Lower lobe of right lung (tissue), 2 donors: ENCODE measurements at places on chromosomes 5 and 9. TPM values are rescaled to one million over a fixed set of nuclear protein-coding genes. Genes with fewer than 3 reads are reported as not detected.

DNA sequence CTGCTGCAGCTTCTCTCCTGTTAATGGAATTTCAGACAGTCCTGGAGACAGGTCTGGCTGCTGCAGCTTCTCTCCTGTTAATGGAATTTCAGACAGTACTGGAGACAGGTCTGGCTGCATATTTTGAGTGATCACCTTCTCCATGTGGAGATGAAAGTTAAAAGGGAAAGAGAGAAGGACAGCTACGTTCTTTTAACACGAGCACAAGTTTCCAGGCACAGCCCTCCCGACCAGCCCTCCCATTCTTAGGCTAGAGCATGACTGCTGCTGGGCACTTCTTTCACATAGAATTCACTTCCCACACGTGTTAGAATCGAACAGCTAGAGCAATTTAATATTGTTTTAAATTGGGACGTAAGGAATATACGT, 133.3 kb upstream of the DMRT1 start:
- H3K27me3 ChIP-seq: no peaks in the 10 kb centered on the region
- H3K36me3 ChIP-seq: peaks cover 23% of the 10 kb centered on the region
- H3K4me1 ChIP-seq: peaks cover 40% of the 10 kb centered on the region
- H3K27ac ChIP-seq: peak overlapping the region; percentile 9
- H3K4me3 ChIP-seq: peak overlapping the region; percentile 34

The RGS7BP gene
- total RNA-seq: 1.6 TPM

- H3K27me3 ChIP-seq: no peaks in the 10 kb centered on the region
- H3K4me3 ChIP-seq: peak overlapping the region; percentile 32
- DNase-seq: no peak
- H3K4me1 ChIP-seq: peaks cover 54% of the 10 kb centered on the region
These were observed 4.1 kb downstream of the DAPK1 start for GRCh38 chr9:87501806-87502205.

The GPX8 gene
- 10.8 TPM for total RNA-seq

- H3K27ac ChIP-seq: peak overlapping the region; percentile 3
- peaks cover 44% of the 10 kb centered on the region for H3K36me3 ChIP-seq
- peaks cover 11% of the 10 kb centered on the region for H3K4me1 ChIP-seq
- no peaks in the 10 kb centered on the region for H3K27me3 ChIP-seq
- DNase-seq: no peak
- H3K4me3 ChIP-seq: no peak overlapping the region
These were observed 39.9 kb downstream of the STXBP1 start for GRCh38 chr9:127651697-127652610.

- peak; percentile 9 for DNase-seq
- H3K36me3 ChIP-seq: no peaks in the 10 kb centered on the region
- H3K4me3 ChIP-seq: no peak overlapping the region
- no peaks in the 10 kb centered on the region for H3K27me3 ChIP-seq
These were observed 7.4 kb upstream of the CARD19 start for GRCh38 chr9:93088656-93089015.

The ADRA1B gene
- total RNA-seq: 3.8 TPM

GRCh38 chr9:99555792-99556191, 265.9 kb upstream of the NR4A3 start:
- no peak for DNase-seq
- no peak overlapping the region for H3K4me3 ChIP-seq
- H3K36me3 ChIP-seq: no peaks in the 10 kb centered on the region
- no peaks in the 10 kb centered on the region for H3K4me1 ChIP-seq
- no peaks in the 10 kb centered on the region for H3K27me3 ChIP-seq

DNA sequence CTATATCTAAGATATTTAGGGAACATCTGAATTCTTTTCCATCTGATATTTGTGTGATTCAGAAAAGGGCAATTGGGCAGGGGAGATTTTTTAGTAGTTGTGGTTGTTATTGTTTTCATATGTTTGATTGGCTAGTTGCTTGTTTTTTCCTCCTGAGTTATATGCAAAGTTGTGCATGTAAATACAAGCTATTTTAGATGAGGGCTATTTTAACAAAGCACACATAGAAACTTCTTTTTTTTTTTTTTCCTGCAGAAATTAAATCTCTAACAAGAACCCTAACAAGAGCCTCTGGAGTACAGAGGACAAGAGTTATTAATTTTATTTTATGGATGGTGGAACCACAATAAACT, 559.1 kb downstream of the CETN3 start:
- no peaks in the 10 kb centered on the region for H3K36me3 ChIP-seq
- no peak for DNase-seq
- H3K4me1 ChIP-seq: no peaks in the 10 kb centered on the region
- H3K27me3 ChIP-seq: no peaks in the 10 kb centered on the region
- H3K27ac ChIP-seq: no peak overlapping the region
- no peak overlapping the region for H3K4me3 ChIP-seq
